ENCODE measurements at places on chromosomes 3 and 15. TPM values are rescaled to one million over a fixed set of nuclear protein-coding genes. Genes with fewer than 3 reads are reported as not detected.

Gene MEGF11
- total RNA-seq: not detected

Gene EXD1
- total RNA-seq: not detected

Gene CA12
- total RNA-seq: 174 TPM

Gene TEX55
- total RNA-seq: not detected

Gene RAB7A
- 166 TPM for total RNA-seq

Gene PRR20G
- total RNA-seq: not detected

Gene EIF4E3
- 2.2 TPM for total RNA-seq

- no peak for DNase-seq
Observed at GRCh38 chr3:127870156-127870555, 44.9 kb upstream of the KBTBD12 start.

DNA sequence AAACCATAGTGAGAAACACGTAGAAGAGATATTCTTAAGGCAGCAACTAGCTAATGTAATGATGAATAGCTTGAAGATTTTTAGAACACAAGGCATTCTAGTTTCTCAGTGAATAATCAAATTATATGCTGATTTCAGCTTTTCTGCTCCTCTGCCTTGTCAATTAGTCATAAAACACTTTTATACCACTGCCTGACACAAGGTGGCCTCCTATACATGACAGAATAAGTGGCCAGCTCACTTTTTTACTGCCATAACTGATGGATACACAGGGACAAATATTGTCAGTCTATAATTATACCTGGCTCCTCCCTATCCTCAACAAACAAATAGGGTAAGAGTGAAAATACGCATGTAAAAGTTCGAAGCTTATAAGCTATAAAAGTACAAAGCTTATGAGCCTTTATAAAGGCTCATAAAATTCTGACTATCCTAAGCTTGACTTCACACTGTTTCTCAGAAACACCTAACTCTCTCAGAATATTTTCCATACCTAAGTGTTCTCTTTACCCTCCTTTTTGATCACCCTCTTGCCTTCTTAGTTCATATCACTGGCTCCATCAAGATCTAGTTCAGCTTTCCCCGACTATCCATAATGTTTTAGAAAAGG, 81.6 kb downstream of the HERC1 start:
- peak; percentile 70 for DNase-seq

DNA sequence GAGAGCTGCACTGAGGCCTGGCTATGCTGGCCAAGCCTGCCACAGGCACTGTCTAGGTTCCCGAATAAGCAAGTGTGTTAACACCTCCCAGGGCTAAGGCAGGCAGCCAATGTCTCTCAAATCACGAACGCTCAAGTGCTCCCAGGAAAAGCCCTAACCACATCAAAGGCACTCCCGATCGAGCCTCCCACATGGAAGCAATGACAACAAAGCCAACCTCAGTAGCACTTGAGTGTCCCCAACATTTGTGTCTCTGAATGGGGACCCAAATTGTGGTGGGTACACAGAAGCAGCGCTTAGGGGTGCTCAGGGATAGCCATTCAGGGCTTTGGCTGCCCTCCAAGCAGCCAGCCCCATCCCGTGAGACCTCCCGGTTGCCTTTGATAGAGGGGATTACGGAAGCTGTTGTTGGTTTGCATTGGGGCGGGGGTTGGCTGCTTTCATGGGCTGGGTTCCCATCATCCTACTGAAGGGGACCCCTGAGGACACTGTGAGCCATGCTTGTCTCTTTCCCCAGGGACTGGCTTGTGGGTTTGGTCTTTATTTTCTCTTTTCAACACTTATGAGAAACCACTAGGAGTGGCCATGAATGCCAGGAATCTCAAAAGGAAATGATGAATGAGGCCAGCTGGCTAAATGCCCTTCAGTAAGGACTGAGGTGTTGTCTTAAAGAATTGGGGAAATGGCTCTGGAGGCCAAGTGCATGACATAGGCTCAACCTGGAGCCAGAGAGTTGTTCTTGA, 234.1 kb upstream of the FEZF2 start:
- peak; percentile 93 for DNase-seq

DNA sequence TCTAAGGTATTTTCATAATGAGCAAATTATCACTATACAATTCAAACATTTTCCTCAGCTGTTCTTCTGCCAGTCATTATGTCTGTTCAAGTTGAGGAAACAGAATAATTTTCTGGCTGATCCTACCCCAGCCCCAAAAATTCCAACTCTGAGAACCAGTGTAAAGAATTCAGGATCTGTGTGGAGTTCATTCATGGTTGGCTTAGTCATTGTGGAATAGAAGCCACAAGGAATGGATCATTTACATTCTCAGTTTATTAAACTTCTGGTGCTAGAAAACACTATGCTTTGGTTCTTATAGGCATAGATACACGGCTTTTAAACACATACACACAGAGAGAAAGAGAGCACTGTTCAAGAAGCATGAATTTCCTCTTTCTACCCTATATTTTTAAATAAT, 134.6 kb downstream of the CMSS1 start:
- DNase-seq: peak; percentile 49

- DNase-seq: no peak
Observed at GRCh38 chr3:167318306-167318705, 61.8 kb downstream of the ZBBX start.

DNA sequence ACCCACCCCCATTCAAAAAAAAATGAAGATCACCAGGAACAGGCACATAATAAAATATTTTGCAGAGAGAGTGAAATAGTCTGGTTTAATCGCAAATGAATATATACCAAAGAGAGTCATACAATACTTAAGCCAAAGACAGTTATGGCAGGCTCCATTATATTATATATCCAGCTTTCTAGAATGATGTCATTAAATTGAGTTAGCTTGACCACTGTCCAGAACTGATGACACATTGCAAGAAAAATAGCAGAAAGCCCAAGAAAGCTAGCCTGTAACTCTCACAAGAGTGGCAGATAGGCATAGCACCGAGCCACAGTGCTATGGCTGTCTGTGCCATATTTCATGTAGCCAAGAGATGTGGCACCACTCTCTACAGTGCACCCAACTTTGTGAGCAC, 231.9 kb upstream of the SEMA6D start:
- no peak for DNase-seq

DNA sequence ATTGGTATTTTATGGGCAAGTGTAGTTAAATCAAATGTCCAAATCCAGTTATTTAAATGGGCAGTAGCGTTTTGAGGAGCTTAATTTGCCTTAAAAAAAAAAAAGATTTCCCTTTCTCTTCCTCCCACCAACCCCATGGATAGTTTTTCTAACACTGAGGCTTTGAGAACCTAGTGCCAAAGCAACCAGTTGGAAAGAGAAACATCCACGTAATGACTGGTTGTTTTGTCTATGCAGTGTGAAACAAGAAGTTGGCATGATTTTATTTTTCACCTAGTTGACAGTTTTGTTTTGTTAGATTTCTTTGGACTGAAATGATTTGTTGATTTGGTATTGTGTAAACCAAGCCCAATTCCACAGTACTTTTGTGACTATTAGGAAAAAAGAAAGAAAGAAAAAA, 170.0 kb downstream of the SOX2 start:
- DNase-seq: no peak

- DNase-seq: no peak
Observed at GRCh38 chr3:67516496-67516895, 137.9 kb downstream of the SUCLG2 start.

DNA sequence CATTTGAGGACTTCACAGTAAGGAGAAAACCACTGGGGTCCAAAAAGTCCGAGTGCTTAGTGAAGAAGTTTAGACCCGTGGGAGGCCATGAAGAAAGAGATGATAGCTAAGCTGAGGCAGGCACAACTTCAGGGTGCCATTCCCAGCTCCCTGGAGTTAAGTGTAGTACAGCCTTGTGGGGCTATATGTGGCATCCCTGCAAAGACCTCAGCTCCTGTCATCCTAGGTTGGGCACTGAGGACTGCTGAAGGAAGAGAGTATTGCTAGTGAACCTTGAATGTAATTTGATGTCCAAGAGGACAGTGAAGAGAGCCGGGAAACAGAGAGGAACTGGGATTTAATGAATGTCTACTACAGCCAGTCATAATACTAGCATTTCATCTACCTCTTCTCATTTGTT, 162.1 kb downstream of the AKAP13 start:
- DNase-seq: no peak

GRCh38 chr3:159928071-159928491, 60.6 kb upstream of the IL12A start:
- DNase-seq: no peak

DNA sequence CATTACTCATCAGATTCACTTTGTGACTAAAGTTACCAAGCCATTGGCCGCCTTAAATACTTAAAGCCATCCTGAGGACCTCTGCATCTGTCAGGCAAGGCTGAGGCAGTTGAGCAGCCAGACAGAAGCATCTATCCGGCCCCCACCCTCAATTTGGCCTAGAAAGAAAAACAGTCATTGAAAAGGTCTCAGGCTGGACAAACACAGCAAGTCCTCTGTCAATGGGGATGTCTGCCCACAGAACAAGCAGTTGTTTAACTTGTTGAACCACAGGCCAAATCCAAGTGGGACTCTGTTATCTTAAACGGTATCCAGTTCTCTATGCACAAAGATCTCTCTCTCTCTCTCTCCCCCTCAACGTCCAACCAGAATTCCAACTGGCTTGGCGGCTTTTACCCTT, 2.8 kb downstream of the ZIC4 start:
- DNase-seq: no peak

All from fibroblast of the aortic adventitia (primary cell).